ENCODE measurements at places on chromosomes 11 and 22.

DNA sequence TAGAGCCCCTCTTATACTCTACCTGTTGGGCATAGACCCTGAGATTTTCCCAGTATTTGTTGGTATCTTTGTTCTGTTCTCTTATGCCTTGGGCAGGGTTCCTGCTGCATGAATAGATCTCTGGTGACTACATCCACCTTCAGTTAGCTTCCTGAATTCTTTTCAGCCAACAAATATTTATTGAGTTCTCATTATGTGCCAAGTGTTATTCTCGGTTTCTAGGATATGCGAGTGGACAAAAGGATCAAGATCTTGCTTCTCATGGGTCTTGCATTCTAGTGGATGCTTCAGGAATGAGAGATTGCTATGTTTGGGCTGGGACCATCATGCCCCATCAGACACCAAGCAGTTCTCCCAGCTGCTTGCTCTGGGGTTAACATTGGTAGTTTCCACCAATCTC, 340.0 kb downstream of the METTL15 start:
- no peak for DNase-seq

DNA sequence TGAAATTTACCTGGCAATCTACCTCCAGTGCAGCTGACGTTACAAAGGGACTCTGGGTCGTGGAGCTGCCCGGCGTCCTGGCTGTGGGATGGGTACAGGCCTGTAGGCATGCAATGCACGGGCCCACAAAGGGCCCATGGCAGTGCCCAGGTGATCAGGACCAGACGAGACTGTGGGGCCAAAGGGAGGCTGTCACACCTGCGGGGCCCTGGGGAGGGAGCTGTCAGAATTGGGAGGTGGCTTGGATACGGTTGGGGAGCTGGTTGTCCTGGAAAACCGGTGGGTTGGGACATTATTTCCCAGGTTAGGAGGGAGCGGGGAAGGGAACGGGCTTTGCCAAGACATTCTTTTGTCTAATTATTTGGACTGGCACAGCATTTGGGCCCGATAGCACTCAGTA, 958.5 kb downstream of the BRD1 start:
- no peak for DNase-seq

DNA sequence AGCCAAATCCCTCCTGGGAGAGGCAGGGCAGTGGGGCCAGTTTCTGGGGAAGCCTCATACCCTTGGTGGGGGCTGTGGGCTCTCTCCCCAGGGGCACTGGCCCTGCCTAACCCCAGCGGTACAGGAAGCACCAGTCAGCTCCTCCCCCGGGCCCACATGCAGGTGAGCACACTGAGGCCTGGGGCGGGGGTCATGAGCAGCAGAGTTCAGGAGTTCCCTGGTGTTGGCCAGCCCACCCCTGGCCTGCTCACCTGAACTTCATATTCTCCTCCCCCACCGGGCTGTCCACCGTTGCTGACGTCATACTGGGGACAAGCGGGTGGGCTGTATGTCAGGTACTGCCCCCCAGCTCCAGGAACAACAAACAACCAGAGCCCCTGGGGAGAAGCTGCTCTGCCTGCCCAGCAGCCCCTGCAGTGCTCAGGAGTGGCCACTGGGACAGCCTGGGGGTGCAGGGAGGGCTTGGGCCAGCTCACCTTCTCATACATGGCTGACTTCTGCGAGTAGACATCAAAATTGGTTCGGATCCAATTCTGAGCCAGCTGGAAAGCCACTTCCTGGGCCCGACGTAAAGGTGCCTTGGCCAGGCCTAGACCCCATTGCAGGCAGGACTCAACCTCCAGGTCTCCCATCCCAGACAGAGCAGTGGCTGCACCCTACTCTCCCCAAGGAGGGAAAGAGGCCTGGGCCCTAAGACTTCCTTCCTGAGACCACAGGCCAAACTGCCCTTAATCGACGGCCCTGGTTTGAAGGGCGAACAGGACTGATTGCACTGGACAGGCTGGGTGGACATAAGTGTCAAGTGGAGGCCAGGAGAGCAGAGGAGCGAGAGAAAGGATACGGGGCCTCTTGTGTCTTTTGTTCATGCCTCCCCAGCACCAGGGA, 20.8 kb downstream of the TREH start:
- DNase-seq, result no peak

DNA sequence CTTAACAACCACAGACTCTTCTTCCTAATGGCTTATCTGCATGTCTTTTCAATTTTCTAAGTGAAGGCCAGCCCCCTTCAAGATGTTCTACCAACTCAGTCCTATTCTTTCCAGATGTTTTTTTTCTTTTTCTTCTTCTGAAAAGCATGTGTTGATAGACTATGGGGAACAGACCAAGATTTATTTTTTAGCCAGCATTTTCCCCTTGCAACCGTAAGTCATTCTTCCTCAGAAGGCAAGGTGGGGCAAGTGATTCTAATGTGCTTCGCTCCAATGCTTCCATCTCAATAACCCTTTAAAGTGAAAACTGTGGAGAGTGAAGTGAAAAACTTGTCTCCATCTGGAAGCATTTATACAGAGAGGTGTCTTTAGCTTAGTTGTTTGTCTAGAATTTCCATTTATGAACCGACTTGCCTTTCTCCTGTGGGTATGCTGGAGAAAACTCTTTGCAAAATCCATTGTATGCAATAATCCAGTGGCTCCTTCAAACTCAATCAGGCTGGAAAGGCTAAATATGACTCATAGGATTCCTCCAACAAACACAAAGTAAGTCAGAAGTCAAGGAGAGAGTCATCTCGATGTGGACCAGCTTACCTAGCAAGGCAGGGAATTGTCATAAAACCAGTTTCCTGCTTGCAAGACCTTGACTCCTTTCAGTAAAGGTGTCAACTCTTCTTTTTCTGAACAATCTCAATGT, 83.7 kb downstream of the MAML2 start:
- no peak for DNase-seq

DNA sequence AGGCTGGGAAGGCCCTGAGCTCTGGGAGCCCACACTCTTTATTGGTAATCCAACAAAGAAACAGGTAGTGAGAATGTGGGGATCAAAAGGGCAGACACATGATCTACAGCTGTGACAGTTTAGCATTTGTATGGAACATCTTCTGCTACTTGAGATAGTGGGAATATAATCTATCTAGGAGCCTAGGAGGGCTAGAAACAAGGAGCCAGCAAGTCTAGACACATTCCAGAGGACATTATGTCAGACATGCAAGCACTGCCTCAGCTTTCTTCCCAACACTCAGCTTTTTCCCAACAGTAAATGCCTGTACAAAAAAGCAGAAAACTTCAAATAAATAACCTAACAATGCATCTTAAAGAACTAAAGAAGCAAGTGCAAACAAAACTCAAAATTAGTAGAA, 1150.6 kb upstream of the RAG2 start:
- DNase-seq, result no peak

DNA sequence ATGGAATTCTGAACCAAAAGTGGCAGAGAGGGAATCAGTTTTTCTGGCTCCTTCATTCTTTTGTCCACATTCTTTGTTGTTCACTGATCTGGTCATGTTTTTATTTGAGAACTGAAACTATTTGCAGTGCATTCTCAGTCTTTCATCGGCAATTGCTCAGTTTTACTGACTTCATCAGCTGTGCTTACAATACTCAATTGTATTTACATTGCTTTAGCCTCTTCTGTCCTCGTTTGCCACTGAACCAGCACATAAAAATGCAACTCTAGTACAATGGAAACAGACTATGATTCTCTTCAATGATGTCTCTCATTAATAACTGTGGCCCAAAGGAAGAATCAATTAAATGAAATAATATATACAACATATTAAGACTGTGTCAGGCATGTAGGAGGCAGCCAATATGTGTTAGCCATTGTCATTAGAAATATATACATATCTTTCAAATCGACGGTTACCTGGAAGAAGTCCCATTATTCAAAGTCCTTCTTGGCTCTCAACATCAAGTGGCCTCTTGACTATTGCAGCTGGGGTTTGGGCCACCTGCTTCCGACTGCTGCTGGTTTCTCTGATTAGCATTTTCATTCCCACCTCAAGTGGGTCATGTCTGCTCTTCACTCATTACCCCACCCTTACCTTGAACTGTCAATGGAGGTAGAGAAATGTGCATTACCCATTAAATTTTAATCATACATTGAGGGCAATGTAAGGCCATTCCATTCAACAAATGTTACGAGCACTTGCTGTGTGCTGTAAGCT, 600.1 kb downstream of the INSC start:
- DNase-seq, result no peak

Data from hematopoietic multipotent progenitor cell (in vitro differentiated cells).